ENCODE measurements at places on chromosomes 7 and 10. TPM values are rescaled to one million over a fixed set of nuclear protein-coding genes. Genes with fewer than 3 reads are reported as not detected.

- no peaks in the 10 kb centered on the region for H3K36me3 ChIP-seq
- peaks cover 4% of the 10 kb centered on the region for H3K27me3 ChIP-seq
- peak overlapping the region; percentile 81 for H3K4me3 ChIP-seq
- peaks cover 28% of the 10 kb centered on the region for H3K4me1 ChIP-seq
Observed at GRCh38 chr10:15254808-15255648, 86.5 kb upstream of the NMT2 start.

DNA sequence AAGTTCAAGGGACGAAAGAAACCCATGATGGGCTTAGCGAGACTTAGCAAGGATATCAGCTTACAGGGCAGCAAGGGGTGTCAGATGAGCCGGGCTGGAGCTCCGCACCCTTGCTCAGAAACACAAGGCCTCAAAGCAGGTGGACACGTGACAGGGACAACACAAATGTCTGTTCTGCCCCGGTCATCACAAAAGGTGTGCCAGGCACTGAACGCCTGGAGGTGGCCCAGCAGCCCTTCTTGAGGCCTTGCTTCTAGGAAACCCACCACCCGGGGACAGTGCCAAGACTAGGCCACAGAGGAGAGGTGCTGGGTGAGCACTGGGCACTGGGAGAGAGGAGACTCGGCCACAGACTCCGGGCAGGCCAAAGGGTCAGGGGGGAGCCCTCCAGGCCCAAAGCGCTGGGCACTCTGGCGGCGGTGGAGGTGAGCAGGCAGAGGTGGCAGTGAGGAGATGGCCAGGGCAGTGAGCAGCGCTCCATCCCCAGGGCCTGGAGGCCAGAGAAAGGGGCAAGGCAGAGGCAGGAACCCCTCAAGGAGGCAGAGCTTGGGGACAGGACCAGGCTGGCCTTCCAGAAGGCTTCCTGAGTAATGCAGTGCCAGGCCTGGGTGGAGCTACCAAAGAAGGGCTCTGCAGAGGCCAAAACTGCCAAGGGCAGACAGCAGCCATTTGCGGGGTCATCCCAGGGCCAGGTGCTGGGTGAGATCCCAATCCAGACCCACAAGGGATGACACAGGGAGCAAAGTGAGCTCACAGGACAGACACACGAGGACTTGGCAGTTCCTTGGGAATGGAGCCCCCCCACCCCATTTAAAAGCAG is 22.7 kb downstream of the EBF3 start:
- H3K27me3 ChIP-seq, result no peaks in the 10 kb centered on the region
- H3K4me1 ChIP-seq, result no peaks in the 10 kb centered on the region

GRCh38 chr10:71842422-71842821 is 8.6 kb downstream of the PSAP start:
- H3K4me3 ChIP-seq, result no peak overlapping the region
- no peaks in the 10 kb centered on the region for H3K27me3 ChIP-seq
- DNase-seq, result no peak
- no peak overlapping the region for H3K27ac ChIP-seq
- peaks cover 30% of the 10 kb centered on the region for H3K4me1 ChIP-seq

The SUN3 gene
- total RNA-seq, result not detected

The LSM8 gene
- total RNA-seq, result 51.8 TPM

The ACHE gene
- 0.13 TPM for total RNA-seq

The SMO gene
- total RNA-seq, result not detected

The WIPF3 gene
- total RNA-seq, result not detected

The KAZALD1 gene
- total RNA-seq, result 0.53 TPM

Measured in activated CD4-positive, alpha-beta memory T cell treated with anti-CD3 and anti-CD28 coated beads, Interleukin-2, amount 10 ng/mL, durations not matched to agents 7 days and 5 days (primary cell).